ENCODE measurements at places on chromosomes 11 and 22.

DNA sequence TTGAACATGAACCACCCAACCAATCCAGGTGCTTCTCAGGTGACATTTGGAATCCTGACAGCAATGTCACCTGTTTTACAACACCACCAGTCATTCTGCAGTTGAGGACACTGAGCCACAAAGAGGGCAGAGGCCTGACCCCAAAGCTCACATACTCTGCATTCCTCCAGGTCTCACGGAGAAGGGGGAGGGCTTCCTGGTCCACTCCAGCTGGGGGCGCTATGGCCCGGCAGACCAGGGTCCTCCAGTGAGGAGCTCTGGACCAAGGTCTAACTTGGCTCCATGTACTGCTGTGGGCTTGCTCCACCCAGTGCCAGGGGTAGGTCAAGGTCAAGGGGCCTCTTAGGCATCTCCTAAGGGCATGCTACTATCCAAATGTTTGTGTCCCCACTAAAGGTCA, 1.5 kb upstream of the PNPLA3 start:
- no peak for DNase-seq

DNA sequence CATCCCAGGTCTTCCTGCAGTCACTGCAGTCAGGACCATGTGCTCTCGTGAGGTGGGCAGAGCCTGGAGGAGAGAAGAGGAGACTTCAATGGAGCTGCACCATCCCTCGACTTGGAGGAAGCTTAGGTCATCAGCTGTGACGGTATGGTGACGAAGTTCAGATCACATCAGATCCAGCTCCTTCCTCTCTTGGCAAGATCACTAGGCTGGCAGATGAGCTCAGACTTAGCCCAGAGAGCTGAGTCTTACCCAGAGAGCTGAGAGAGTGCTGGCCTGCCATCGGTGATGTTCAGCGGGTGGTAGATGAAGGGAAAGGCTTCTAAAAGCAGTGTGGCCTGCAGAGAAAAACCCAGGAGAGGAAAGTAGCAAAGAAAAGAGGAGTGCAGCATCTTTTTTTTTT, 1.8 kb upstream of the SLC15A3 start:
- no peak for DNase-seq

GRCh38 chr22:41360126-41360525, 21.6 kb upstream of the TEF start:
- DNase-seq = no peak

GRCh38 chr22:39244136-39244495, 666 bp downstream of the PDGFB start:
- no peak for DNase-seq

GRCh38 chr11:116357784-116358544, 414.8 kb downstream of the BUD13 start:
- DNase-seq = no peak

GRCh38 chr11:119436711-119437110, 13.7 kb upstream of the THY1 start:
- peak; percentile 30 for DNase-seq

- DNase-seq = no peak
Measured at GRCh38 chr22:38110863-38111852, 674 bp upstream of the BAIAP2L2 start.

GRCh38 chr11:126329644-126330211, 25.8 kb upstream of the ST3GAL4 start:
- DNase-seq = no peak

- DNase-seq = no peak
Measured at GRCh38 chr22:26798462-26799065, 141.2 kb downstream of the MIAT start.

DNA sequence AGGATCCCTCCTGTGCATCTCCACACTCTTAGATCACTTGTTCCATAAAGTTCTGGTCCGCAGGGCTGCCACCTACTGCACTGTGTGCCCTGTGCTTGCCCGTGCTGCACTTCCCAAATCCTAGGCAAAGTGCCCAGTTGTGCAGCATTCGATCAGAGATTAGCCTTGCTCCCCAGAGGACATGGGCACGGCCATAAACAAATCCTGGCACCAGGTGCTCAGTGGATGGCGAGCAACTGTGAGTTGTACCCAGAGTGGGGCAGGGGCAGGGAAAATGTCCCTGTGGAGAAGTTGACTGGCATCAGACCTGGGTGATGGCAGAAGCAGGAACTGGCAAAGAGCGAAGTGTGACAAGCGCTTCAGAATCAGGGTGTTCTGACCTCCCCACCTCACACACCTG, 4.7 kb downstream of the FADS2 start:
- DNase-seq = no peak

DNA sequence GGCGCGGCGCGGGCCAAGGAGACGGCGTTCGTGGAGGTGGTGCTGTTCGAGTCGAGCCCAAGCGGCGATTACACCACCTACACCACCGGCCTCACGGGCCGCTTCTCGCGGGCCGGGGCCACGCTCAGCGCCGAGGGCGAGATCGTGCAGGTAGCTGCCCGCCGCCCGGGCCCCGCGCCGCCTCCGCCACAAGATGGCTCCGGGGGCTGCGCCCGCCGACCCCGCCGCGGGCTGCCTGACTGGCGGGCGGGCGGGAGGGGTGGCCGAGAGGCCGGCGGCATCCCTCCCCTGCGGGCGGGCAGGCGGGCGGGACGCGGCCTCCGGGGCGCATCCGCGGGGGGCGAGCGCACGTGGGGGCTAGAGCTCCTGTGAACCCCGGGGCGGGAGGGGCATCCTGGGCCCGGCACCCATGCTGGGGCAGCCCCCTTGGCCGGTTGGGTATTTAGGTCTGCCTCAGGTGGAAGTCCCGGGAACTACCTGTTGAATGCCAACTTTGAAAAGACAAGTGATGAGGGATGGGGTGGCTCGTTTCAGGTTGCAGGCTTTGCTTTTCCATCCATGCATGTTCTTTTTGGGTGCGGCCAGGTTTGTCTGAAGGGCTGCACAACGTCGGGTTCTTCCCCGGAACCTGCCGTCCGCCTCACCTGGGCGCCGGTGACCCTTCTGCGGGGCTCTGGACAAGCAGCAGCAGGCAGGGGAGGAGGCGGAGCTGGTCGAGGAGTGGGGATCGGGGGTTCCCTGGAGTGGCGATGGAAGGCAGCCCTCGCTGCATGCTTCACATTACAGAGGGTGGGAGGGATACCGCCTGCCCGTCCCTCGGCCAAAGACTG, 760 bp downstream of the ZNRF3 start:
- peak; percentile 22 for DNase-seq

GRCh38 chr11:100575860-100576717, 111.0 kb upstream of the ARHGAP42 start:
- DNase-seq = peak; percentile 74

GRCh38 chr11:43944761-43945311, 2.4 kb downstream of the C11orf96 start:
- DNase-seq = peak; percentile 52

DNA sequence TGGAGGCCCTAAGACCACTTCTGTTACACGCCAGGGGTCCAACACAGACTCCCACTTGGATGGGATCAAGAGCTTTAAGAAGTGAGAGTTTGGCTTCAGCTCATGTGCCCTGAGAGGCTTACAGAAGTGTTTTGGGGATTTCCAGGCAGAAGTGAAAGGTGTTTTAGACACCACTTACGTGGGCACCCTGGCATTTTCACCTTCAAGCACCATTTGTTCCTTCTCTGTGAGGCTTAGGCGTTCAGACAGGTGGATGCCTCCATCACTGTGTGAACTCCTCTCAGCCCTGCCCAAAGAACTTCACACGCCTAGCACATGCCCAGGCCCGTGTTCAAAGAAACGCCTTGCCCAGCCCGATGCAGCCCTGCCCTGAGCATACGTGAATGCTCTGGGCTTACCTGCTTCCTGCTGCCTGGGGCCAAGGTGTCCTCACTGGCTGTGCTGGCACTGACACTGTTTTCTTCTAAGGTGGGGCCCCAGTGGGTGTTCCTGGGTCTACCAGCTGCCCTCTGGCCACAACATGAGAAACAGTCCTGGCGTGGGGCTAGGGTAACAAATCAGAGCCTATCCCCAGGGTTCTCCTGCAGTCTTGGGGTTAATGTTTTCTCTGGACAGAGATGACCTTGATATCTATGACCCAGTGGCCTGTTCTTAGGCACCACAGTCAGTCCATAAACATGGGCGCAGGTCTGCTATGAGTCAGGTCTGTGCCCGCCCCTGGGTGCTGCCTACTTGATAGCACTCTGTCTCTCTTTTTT, 34.0 kb downstream of the AMPD3 start:
- DNase-seq = no peak

DNA sequence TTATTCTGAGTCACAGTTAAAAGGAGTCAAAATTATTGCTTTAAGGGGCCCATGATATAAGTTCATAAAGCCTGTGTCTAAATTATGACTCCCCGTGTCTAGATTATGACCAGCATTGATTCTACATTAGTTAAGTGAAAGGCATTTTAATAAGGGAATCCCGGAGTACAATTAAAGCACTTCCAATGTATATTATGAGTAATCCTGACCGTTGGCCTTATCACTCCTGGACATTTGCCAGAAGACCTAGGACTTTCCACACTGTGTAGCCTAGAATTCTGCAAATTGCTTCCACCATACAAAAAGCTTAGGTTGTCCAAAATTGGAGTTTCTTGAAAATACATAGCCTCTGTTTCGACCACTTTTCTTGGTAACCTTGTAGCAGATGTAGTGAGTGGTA, 1292.6 kb downstream of the LRRC4C start:
- no peak for DNase-seq

DNA sequence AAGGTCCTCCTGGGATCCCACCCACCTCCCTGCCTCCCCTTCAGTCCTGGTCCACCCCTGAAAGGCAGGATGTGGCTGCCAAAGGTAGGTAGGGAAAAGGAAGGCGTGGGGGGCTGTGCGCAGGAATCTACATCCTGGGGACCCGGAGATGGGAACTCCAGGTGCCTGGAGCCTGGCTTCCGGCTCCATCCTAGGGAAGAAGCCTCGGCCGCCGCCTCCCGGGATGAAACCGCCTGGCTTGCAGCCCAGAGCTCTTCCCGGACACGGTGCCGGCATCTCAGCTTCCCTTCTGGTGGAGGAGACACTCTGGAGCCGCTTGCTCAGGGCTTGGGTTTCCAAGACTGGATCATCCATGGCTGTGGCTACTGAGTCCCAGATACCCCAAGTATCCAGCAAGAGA, 33.3 kb upstream of the PDGFB start:
- DNase-seq = no peak

DNA sequence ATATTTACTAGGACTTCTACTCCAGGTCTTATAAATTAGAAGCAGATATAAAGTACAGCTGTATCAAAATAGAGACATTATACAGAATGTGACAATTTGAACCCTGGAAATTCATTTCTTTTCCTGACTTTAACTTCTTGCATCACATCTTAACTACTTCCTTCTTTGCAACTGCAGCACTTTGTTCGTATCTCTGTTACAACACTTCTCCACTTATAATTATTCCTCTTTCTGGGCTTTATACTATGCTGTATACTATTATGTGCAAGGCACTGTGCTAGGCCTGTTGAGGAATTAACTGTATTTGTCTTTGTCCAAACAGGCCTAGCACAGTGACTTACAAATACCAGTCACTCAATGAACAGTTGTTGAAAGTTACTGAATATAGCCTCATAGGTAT, 1.8 kb upstream of the SLC36A4 start:
- DNase-seq = peak; percentile 55

- DNase-seq = no peak
Measured at GRCh38 chr22:23079240-23079768, 9.0 kb downstream of the GNAZ start.

GRCh38 chr11:46277313-46277621, 195 bp upstream of the CREB3L1 start:
- DNase-seq = no peak

Data from Kasumi-1 (cell line).